AG09309 (cell line): ENCODE measurements at places on chromosomes 7 and 10.
A peak's percentile ranks its signal among the peaks of the same experiment; 100 is the strongest.

DNA sequence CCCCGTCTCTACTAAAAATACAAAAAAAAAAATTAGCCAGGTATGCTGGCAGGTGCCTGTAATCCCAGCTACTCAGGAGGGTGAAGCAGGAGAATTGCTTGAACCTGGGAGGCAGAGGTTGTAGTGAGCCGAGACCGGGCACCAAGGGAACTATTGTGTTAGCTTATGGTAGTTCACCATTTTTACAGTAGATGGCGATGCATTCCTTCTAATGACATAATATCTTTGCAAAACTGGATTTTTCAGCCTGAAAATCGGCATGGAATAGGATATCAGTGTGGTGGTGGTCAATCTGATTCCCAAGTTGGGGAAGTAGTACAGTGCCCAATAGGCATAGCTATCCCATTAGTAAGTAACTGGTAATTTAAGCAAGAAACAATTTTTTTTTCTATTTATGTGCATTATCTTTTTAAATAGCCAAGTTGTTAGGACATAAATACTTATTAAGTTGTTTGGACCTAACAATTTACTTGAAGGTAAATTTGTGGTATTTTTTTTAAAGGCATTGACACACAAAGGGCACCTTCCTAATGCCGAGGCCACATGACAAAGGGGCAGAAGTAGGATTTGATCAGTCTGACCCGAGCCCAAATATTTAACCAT, 17.6 kb upstream of the IMPDH1 start:
- DNase-seq: no peak

DNA sequence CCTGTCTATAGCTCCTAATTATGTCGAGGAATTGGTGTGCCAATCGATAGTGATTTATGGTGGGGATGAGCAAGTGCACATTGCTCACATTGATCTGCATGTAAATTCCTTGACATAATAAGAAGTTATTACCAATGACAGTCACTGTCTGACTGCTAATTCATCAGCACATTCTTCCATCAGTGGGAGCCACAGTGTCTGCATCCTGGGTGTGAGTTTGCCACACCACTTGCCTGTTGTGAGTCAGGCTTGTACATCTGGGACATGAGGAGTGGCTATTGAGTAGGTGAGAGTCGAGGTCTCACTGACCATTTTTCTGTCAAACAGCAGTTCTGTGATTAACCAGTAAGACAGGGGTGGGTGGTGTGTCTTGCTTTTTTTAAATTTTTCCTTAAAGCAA, 263.4 kb downstream of the LRMDA start:
- DNase-seq: no peak

DNA sequence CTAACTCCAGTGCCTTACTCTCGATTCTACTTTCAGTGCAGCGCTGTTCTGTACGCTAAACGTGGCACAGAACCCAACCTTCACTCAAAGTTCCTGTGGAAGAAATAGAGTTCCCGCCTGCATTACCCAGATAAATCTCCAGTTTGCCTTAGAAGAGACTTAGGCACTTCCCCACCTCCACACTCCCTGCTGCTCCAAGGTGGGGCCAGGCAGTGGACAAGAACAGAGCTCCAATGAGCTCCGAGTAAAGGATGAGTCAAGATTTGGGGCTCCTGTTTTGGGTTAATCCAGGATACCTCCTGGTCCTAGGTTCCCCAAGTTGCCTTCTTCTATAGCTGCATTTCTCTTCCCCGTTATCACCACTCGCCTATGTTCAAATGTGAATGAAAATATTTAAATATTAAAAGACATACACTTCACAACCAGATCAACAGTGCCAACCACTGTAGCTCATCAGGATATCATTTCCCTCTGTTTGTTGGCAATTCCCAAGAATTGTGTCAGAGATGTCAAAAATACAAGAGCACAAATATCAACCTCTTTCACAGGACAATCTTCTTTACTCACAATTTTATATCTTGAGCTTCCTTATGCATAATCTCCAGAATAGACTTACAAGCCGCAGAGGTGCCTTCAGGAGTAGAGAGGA, 48.0 kb downstream of the MALSU1 start:
- no peak for DNase-seq

DNA sequence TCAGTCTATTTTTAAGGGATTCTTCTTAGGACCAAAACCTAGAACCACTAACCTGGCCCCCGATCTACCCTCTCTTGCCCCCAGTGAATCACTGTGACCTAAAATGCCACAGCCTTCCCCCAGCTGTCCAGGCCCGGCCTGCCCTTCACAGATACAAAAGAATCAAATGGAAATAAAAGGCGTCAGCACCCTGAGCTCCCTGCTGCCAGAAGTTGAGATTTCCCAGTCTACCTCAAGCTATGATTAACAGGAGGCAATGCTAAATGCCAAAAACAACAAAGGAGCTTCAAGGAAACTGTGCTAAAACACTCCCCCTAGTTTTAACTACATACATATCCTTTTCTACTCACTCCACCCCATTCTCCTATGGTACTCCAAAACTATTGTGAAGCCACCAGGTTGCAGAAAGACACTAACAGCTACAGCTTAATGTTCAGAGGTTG, 67.8 kb downstream of the GSAP start:
- DNase-seq: peak; percentile 40

- no peak for DNase-seq
These were observed 161.8 kb downstream of the ETV1 start for GRCh38 chr7:13827716-13828115.

- no peak for DNase-seq
These were observed 158.0 kb upstream of the NPVF start for GRCh38 chr7:25386311-25386744.
